ENCODE measurements at places on chromosomes 5 and 9. TPM values are rescaled to one million over a fixed set of nuclear protein-coding genes. Genes with fewer than 3 reads are reported as not detected.

FAM78A gene
- 44.5 TPM for polyA plus RNA-seq

PANK3 gene
- polyA plus RNA-seq, result 37.1 TPM

DHFR gene
- polyA plus RNA-seq, result 21.7 TPM

CERCAM gene
- 114 TPM for polyA plus RNA-seq

ARSK gene
- polyA plus RNA-seq, result 10.0 TPM

IFNA21 gene
- polyA plus RNA-seq, result not detected

C6 gene
- 0.19 TPM for polyA plus RNA-seq

PCDHGA4 gene
- 1.6 TPM for polyA plus RNA-seq

PCDHGA5 gene
- 2.6 TPM for polyA plus RNA-seq

PTCH1 gene
- polyA plus RNA-seq, result 7.3 TPM

SLC2A6 gene
- 0.81 TPM for polyA plus RNA-seq

DNA sequence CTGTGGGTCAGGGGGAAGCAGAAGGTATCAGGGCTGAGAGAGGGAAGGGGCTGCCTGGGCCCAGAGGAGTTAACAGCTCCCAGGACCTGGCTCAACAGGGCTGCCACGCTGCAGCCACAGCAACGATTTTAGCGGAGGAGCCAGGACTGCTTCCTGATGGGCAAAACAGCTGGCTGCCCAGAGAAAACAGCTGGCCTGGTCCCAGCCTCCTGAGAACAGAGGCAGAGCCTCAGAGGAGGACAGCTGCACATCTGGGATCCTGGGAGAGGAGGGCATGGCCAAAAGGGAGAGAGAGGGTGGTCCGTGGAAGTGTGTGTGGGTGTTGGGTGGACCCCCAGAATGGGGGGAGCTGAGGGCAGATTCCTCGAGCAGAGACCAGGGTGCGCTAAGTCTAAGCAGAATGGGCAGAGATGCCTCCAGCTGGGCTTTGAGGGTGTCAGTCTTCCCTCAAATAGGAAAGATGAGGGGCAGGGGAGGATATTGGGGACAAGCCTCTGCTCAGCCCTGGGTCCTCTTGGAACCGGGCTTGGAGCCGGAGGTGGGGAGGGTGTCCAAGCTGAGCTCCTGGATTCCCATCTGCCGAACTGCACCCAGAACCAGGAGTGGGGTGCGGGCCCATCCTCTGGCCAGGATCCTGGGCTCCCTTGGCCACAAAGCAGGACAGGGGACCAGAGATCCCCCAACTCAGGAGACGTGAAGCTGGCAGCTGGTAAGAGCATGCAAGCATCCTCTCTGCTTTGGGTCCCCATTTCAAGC lies 9.1 kb upstream of the CERCAM start:
- peak; percentile 67 for DNase-seq

DNA sequence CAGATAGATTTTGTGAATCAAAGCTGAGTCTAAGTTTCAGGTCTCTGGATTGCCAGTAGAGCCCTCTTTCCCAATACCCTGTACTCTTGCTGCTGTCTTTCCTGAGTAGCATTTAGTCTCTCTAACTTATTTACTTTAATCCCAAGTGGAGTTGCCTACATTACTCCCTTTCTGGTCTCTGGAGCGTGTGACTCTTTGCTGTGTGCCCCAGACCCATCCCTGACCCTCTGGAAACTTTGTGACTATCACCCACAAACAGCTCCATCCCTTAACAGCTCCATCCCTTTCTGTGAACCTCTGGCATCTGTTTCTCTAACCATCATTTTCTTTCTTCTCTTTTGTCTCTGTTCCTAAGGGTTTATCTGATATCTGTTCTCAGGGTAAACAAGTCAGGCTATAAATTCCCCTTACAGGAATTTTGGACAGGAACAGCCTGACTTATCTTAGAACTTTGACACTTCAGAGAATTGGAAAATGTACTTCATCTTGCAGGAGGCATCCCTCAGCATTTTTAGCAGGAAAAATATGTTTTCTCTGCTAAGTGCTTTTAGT lies 1167.1 kb upstream of the SEMA6A start:
- DNase-seq, result no peak

DNA sequence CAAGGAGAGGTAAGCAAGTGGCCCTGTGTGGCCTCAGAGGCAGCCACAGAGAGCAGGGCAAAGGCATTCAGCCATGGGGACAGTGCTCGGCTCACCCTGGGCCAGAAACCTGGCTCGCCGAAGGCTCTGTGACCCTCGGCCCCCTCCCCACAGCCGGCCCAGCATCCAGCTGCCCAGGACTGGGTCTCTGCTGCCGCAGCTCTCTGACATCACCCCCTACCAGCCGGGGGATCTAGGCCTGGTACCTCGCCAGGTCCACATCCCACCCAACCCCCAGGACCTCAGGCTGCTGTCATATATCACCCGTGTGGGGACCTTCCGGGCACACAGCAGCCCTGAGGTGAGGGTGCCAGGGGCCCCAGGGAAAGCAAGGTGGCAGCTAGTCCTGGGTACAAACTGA lies 2.6 kb downstream of the PTRH1 start:
- DNase-seq, result no peak

DNA sequence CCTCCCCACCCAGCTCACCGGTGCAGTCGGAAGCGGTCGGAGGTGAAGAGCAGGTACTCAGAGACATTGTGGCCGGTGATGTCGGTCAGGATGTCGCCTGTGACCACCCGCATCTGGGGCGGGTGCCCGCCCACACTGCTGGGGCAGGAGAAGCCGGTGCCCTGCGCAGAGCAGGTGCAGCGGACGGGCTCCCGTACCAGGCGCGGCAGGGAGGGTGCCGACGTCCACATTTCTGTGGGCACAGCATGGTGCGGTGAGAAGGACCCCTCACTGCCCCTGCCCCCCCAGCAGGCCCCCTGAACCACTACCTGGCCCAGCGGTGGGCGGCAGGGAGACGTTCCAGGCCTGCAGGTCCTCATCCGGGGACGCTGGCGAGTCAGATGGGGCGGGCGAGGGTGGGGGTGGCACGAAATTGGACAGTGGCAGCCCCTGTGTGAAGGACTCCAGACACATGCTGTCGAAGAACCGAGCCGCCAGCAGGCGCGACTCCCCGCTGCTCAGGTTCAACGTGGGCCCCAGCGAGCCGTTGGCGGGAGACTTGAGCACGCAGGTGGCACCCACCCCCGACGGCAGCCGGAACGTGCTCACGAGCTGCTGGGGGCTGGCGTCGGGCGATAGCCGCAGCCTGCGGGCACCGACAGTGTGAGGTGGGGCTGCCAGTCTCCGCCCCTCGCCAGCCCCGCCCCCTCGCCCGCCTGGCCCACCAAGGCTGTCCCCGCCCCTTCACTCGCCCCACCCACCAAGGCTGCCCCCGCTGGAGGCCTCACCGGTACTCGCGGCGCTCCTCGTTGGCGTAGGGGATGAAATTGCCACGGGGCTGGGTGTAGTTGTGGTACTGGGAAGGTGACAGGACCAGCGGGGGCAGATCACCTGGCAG lies 15.1 kb downstream of the ABCA2 start:
- no peak for DNase-seq

DNA sequence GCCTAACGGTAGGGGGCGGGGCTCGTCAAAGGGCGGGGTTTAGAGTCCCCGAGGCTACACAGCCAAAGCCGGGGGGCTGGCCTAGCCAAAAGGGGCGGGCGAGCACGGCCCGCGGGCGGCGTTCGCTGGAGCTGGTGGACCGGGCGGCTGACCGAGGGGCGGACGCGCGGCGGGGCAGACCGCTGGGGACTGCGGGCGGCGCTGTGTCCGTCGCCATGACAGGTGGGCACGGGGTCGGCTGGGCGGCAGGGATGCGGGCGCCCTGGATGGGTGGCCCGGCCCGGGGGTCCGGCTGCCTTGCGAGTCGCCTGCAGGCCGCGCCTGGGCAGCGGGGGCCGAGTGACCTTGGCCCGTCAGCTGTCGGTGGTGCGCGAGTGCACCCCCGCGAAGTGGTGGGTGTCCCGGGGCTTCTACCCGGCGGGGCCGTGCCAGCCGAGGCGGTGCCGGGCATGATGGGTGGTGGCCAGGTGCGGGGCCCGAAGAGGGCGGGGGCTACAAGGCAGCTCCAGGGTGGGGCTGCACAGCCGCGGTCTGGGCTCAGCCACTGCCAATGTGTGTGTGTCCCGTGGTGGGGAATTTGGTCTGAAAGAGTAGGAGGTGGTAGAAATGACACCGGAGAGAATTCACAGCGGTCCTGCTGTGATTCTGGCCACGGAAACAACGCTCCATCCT lies at the start of gene CARD19:
CARD19 (plus strand) TSS at position 87 of the 672 bp plus-strand sequence; CDS start at position 216, 129 bp downstream.
- peak; percentile 60 for DNase-seq

- DNase-seq, result no peak
These were observed 356.8 kb downstream of the SPOCK1 start for GRCh38 chr5:137142346-137142745.

DNA sequence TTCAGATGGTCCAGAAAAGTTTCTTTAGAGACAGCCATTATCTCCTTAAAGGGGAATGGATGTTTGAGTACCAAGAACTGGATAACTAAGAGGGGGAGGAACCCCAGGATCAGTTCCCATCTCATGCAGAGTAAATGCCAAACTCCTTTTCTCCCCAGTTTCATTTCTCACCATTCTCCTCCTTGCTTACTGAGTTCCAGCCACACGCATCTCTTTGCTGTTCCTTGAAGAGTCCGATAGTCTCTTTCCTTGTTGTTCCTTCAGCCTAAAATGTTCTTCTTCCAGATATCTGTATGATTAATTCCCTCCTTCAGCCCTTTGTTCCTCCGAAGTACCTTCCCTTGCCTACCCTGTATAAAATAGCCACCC lies 30.0 kb downstream of the KDM4C start:
- no peak for DNase-seq

DNA sequence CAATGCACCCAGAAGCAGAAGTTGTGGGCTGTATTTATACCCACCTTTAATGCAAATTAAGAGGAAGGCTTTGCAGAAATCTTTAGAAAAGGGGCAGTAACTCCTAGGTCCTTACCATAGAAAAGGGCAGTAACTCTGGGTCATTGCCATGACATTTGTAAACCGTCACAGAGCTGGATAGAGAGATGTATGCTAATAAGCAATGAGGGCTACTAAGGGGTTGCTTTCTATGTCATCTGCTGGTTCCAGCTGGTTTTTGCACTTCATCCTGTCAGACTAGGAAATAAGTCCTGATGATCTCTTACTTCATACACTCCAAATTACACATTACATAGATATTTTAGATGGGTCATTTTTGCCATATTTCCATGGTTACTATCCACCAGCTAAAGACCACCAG lies 299.1 kb upstream of the TYRP1 start:
- no peak for DNase-seq

DNA sequence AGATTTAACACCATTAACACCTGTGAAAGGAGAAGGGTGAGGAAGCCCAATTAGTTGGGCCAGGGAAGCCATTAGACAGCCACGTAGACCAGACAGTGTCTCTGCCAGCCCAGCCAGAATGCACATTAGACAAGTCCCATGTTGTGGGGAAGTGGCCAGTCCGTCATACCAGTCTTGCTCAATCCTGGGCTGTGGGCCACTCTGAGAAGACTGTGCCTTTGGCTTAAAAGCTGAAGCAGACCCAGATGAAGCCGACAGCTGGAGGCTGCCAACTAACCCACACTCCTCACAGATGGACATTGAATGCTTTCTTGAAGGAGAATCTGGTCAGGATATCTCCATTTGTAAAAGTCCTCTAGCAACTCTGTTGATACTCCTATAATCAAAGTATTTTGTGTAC lies 128.5 kb downstream of the CHSY3 start:
- DNase-seq, result no peak

GRCh38 chr5:149345147-149345891 lies at the start of gene GRPEL2:
GRPEL2 (plus strand) TSS chr5:149345499; CDS start chr5:149345540, 41 bp downstream.
- peak; percentile 96 for DNase-seq

DNA sequence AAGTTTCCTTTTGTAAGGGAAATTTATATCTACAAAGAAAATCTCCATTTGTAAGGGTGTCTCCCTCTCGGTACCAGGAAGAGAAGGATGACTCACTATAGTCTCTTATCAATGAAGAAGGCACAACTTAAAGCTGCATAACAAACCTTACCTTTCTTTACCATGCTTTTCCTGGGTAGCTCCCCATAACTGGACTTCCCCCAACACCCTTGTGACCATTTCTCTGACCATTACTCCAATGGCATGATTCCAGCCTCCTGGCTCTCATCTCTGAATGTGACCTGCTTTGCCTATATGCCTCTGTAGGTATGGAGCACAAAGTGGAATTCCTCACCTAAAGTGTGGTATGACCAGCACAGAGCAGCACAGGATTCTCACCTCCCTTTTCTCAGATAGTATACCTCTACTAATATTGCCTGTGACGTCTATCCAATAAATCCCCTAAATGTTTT lies 62.8 kb downstream of the GNA14 start:
- no peak for DNase-seq

- no peak for DNase-seq
These were observed 5.6 kb upstream of the HNRNPAB start for GRCh38 chr5:178198706-178199105.

DNA sequence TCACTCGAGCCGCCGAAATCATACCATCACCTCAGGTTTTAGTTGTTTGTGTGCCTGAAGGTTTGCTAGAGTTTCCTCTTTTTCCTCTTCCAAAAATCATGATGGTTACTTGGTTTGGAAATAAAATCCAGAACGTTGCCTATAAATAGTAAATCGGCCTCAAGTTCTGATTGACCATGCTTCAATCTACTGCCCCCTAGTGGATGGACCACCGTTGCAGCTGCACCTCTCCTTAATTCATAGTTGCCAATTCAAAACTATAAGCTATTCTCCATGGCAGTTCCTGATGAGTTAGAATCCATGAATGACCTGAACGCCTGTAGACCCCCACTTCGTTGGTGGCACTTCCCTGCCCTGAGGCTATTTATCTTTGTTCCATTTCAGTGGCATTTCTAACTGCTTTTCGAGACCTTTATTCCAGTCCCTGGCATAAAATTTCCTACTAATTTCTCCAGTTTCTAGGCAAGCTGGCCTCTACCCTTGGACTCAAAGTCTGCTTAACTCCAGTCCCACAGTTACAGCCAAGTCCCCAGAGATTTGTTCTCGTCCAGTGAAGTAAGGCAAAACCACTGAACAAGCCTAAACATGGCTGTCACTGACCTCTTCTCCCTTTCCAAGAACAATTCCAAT lies 422.6 kb downstream of the EFNA5 start:
- DNase-seq, result no peak

GRCh38 chr9:69093471-69094103 lies 58.0 kb downstream of the FXN start:
- DNase-seq, result no peak

- DNase-seq, result no peak
These were observed 600.8 kb upstream of the DAB2 start for GRCh38 chr5:40025586-40025985.

GRCh38 chr5:78791501-78792100 lies 143.0 kb upstream of the LHFPL2 start:
- DNase-seq, result no peak

DNA sequence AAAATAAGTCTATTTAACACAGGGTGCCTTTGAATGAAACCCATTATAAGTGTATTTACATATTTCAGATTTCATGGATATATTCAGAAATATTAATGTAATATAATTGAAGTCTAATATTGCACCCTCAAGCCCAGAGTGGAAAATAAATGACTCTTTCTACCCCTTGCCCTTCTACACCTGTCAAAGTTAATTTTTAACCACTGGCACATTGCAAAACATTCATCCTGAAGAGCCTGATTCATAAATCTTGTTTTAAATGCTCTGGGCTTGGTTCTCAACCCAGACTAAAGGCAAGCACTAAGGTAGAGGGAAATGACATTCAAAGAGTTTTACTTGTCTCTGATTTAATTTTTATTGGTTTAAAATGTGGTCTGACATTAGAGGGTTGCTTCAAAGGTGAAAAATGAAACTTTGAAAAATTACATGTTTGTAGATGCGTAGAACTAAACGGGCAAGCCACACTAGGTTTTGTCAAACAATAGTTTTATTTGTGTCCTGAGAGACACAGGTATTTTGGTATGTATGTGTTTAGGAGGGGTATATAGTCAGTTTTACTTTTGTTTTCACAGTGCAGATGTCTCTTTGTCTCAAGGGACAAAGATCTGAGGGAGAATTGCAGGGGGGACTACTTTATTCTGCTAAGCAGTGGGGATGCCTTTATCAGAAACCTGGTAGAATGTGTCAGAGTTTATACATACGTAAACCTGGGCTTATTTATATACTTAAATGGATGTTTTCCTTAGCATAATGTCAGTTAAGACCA lies 69.7 kb downstream of the PIK3R1 start:
- DNase-seq, result no peak

All from hindlimb muscle (tissue), 1 donor.